Ureter (tissue), 1 donor: ENCODE measurements at places on chromosomes 4 and X. TPM values are rescaled to one million over a fixed set of nuclear protein-coding genes. Genes with fewer than 3 reads are reported as not detected.

Gene KIF4A
- total RNA-seq = 1.0 TPM

Gene RAB40A
- total RNA-seq = 2.8 TPM

Gene PLAC8
- total RNA-seq = 4.9 TPM

Gene RHOXF1
- not detected for total RNA-seq

Gene USP17L19
- not detected for total RNA-seq

Gene KLHL4
- 0.49 TPM for total RNA-seq

Gene UCP1
- total RNA-seq = not detected

Gene SAGE1
- not detected for total RNA-seq

Gene ETNPPL
- not detected for total RNA-seq

Gene TMEM128
- 26.8 TPM for total RNA-seq

Gene ARHGEF38
- 1.2 TPM for total RNA-seq

Gene SMAD1
- 43.7 TPM for total RNA-seq

DNA sequence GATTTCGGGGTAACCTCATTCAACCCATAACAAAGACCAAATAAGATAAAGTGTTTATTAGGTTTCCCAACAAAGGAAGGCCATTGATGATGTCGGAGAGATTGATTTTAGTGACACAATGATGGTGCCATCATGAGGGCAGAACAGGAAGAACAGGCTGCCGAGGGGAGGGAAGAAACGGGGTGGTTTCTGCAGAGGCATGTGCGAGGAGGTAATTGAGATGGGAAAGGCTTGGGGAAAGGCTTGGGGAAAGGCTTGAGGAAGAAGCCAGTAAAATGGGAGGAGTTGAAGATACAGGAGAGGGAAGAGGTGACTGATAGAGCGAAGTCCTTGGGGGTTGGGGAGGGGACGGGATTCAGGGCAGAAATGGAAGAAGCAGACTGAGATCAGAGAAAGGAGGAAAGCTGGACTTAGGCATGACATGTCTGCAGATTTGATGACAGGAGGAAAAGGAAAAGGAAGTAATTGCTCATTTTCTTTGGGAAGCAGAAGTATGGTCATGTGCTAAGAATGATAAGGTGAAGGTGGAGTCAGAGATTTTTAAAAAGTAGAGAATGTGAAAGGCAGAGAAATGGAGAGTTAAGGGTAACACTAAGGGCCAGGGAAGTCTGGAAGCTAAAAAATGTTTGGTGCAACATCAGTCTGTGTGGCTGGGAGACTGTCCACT, 6.0 kb downstream of the HPSE start:
- no peak for DNase-seq

DNA sequence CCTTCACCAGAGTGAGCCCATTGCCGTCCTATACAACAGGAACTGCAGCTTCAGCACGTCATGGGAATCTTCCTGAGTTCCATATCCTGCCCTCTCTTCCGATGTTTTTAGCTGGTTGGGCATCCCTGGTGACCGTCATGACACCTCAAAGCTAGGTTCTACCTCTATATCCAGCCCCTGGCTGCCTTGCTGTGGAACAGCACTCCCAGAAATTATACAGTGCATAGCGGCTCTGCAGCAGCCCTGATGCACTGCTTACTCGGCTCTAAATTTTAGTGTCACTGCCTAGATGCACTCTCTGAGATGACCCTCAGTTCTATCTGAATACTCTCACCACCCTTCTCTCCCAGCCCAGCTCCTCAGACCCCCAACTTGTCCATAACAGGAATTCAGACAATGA, 44.3 kb downstream of the ARHGEF38 start:
- no peak for DNase-seq

- DNase-seq = no peak
These were observed 133.1 kb downstream of the AKAP4 start for GRCh38 chrX:50067435-50068284.

DNA sequence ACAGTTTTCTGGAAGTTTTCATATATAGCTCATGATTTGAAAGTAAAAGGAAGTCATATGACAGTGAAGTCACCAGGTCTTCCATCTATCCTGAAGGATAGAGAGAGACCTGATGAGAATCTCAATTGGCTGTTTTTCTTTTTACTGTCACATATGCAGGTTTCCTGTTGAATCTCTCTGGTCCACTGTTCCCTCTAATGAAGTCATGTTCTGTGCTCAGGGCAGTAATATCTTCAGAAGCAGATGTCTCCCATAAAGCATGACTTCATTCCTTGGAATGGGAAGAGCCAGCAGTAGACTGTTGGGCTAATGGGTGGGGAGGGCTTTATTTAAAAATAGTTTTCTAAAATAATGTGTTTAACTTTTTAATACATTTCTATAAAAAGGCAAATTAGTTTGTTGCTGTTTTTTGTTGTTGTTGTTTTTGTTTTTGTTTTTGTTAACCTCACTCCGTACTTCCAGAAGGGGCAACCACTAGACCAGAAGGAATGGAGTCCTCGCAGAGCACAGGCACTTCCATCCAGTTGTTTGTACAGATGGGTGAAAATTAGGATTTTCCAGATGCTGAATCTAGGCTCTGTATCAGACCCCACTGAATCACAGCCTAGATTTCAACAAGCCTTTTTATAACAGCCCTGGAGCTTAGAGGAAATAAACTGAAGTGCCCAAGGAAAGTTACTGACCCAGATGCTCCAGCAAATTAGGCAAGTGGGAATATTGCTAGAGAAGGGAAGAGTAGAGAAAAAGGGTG, 54.2 kb downstream of the AWAT2 start:
- DNase-seq = no peak

DNA sequence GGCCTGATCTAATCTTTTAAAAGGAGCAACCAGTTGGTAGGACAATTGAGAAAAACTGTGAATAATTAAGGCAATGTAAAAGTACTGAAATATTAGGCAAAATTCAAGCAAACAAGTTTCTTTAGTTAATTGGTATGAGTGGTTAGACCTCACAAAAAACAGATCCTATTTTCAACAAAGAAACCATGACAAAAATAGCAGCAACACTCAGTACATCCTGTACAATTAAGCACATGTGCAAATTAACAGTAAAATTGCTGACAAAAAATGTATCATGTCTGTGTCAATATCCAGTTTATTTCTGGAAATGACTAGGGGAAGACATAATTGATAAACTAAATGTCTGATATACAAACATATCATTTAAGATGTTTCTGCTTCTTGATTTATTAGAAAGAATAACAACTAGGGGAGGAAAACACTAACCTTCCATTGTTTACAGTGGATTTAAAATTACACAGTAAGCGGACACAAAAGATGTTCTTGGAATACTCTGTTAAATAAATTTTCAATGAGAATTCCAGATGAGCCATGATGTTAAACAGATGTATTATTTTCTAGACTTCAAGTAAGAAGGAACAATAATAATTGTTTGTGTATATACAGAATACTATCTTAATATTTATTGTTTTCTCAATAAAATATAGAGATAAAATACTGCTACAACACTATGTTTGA, 638.9 kb downstream of the SPRY1 start:
- DNase-seq = no peak

GRCh38 chr4:135238940-135239339, 1037.4 kb upstream of the PABPC4L start:
- no peak for DNase-seq

- no peak for DNase-seq
These were observed 690.8 kb downstream of the PCDH18 start for GRCh38 chr4:136841526-136841925.

- no peak for DNase-seq
These were observed 55.9 kb upstream of the NKX1-1 start for GRCh38 chr4:1462009-1462767.

- no peak for DNase-seq
These were observed 82.0 kb downstream of the TMEM156 start for GRCh38 chr4:38950159-38950558.

DNA sequence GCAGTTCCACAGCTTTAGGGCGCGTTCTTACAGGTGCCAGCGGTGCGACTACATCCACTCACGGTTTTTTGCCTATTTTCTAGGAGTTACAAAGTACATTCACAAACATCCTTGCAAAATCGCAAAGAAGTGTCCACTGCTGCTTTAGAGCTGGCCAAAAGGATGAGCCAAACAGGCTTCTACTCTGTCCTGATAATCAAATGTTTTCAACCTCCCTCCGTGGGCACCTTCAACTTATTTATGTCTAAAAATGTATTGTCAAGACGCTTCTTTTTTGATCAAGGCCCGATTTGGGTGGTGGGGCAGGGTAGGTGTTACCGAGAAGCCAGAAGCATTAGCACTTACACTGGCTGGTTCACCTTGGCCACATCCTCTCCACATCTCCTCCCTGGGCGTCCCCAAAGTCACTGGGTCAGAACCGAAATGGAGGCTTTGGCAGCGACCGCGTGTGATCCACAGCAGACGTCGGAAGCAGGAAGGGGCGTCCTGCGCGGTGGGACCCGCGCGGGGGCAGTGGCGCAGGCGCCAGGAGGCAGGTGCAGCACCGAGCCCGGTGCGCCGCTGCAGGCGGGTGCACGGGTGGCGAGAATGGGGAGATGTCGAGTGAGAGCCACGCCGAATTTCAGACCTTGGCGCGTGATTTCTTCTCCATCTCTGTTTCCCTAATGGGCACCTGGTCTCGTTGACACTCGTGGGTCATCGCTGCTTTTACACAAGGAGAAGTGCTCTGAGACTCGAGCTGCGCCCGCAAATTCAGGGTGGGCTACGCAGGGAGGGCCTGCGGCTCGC, 16.9 kb downstream of the NKX3-2 start:
- no peak for DNase-seq

- no peak for DNase-seq
These were observed 263.8 kb upstream of the NDST3 start for GRCh38 chr4:117770269-117771102.

DNA sequence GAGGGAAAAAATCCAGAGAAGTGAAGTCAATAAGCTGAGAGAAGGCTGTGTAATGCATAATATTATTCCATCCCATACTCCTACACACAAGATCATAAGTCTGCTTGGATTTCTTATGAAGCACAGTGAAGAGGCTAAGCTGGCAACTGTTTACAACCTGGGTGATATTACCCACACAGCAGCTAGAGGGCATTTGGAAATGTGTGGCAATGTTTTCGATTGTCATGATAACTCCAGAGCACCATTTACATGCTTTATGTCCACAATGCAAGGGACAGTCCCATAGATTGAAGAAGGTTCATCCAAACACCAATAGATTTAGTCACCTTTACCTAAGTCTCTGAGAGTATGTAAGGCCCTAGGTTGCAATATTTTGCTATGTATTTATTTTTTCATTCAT, 412.2 kb downstream of the PPP3CA start:
- no peak for DNase-seq

DNA sequence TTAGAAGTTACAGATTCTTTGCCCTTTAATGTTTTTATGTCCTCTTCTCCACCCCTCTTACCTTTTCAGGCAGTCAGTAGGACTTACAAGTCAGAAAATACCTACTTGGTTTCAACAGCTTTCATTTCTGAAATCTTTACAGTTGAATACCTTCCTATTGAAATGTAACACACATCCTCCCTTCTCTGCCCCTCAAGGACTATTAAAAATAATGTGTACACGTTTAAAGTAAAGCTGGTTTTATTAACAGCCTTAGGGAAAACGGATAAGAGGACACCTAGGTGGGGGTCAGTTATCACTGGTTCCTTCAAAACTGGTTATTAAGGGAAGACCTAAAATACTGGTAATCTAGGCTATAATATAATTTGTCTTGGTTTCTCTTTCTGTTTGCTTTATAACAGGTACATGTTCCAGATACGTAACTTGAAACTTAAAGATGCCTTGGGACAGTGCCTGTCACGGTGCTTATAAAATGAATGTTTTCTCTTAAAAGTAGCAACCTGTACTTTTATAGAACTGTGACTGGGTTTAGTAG, 1.8 kb downstream of the CCSER1 start:
- no peak for DNase-seq

- DNase-seq = no peak
These were observed 23.8 kb downstream of the ZFX start for GRCh38 chrX:24173115-24173847.

GRCh38 chr4:26130841-26131432, 189.9 kb upstream of the RBPJ start:
- DNase-seq = no peak

- DNase-seq = no peak
These were observed 57.0 kb downstream of the SORBS2 start for GRCh38 chr4:185754961-185755360.

DNA sequence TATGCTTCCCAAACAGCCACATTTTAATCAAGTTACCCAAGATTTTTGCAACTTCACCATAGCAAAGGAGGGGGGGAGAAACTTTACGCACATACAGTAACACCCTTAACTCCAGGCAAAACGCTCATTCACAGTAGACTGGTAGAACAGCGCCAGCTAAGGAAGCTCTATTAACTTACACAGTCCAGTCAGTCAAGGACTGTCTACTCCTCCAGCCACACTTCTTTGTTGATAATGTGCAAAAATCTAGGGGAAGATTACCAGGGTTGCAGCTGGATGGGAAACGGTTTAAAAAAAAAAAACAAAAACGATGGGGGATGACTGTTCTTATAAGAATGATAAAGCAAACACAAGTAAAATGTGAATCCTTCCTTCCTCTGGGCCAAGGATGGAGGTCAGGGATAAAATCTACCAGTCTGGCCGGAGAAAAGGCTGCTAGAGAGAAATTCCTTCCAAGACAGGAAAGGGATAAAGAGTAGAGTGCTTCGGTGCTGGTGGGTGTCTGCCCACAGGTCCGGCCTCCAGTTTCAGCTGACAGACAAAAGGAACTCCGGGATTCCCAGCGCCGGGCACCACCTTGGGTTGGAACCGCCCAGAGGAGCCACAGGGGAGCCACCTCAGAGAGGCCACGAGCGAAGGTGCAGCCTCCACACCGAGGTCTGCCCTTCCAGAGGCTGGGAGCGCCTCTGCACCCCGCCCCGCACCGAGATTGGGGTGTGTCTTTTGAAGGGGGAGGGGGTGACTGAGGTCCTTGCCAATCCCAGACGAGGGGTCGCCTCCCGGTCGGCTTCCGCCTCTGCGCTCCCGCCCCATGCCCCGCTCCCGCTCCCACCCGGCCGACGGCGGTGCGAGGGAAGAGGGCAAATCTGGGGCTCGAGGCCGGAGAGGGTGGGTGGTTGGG, 811 bp downstream of the ANKRD50 start:
- DNase-seq = peak; percentile 66

GRCh38 chr4:186832906-186833305, 109.2 kb upstream of the FAT1 start:
- no peak for DNase-seq

DNA sequence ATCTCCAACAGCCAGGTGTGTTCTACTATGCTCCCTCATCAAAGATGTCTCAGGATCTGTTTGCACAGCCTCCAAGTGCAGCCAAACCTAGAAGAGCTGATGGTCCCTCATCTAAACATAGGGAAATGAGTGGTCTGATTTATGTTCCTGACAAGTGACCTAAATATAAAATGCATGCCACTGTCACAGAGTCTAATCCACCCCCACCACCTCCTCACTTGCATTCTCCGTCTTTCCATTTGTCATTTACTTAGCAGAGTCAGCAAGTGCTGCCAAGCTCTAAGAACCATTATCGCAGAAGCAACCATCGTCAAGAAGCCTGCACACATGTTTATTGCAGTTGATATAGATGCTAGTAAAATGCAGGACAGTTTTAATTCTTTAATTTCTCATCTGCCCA, 33.1 kb upstream of the VCX3A start:
- no peak for DNase-seq

DNA sequence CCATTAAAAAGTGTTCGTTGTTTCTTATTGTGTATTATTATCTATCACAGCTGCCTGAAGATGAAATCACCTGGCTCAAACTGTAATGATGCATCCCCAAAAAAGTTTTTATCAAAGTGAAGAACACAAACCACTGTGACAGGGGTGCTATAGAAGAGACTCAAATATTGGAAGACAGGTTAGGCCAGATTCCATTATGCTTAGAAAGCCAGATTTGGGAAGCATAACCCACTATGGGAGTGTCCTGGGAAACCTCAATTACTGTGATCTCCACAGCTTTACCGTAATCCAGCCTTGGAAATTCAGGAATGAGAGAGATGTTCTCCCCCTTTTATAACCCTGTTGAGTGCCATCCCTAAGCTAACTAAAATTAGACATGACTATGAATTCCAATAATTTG, 114.2 kb downstream of the NWD2 start:
- no peak for DNase-seq
